GM13976 (cell line): ENCODE measurements at places on chromosomes 1 and 21.
A peak's percentile ranks its signal among the peaks of the same experiment; 100 is the strongest.

DNA sequence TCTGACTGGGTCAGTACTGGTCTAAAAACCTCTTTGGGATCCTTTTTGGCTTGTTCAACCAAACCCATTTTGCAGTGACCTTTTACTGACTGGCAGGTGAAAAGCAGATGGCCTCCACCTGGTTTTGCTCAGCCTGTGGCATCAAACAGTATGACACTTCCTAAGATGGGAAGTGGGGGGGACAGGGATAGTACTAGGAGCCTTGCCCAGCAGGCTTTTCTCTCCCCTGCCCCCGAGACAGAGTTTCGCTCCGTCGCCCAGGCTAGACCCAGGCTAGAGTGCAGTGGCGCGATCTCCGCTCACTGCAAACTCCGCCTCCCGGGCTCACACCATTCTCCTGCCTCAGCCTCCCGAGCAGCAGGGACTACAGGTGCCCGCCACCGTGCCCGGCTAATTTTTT, 18.3 kb downstream of the INTS3 start:
- DNase-seq = no peak

DNA sequence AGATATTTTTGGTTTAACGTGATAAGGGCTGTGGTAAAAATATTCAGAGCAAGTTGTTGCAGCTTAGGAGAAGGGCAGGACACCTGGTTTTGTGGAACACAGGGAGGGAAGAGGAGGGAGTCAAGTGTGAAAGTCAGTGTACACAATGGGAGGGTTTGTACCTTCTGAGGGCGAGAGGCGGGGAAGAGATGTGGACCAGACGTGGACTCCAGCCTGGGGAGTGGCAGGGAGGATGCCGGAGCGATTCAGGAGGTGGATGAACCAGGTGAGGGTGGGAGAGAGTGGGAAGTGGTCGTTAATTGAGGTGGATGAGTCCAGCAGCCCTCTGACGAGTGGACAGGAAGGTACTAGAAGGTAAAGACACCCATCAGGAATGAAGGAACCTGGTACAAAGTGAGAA, 52.2 kb upstream of the IRF2BP2 start:
- DNase-seq = no peak

- peak; percentile 64 for DNase-seq
Measured at GRCh38 chr1:175188936-175189335, 3.6 kb downstream of the KIAA0040 start.

DNA sequence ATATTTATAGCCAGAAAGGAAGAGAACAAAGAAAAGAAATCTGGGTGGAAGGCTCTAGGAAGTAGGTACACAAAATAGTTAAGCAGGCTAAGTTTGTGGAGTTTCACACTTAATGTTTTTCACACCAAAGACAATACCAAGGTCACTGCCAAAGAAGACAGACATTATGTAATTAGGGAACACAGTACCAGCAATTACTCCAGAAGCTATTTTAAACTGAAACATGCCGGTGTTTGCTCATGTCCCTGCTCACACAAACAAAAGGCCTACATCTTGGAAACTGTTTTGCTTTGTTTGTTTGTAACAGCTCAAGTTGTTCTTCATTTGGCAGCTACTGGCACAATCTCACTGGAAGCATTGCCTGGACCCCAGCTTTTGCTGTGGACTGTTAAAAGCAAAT, 88.5 kb upstream of the DAB1 start:
- no peak for DNase-seq

DNA sequence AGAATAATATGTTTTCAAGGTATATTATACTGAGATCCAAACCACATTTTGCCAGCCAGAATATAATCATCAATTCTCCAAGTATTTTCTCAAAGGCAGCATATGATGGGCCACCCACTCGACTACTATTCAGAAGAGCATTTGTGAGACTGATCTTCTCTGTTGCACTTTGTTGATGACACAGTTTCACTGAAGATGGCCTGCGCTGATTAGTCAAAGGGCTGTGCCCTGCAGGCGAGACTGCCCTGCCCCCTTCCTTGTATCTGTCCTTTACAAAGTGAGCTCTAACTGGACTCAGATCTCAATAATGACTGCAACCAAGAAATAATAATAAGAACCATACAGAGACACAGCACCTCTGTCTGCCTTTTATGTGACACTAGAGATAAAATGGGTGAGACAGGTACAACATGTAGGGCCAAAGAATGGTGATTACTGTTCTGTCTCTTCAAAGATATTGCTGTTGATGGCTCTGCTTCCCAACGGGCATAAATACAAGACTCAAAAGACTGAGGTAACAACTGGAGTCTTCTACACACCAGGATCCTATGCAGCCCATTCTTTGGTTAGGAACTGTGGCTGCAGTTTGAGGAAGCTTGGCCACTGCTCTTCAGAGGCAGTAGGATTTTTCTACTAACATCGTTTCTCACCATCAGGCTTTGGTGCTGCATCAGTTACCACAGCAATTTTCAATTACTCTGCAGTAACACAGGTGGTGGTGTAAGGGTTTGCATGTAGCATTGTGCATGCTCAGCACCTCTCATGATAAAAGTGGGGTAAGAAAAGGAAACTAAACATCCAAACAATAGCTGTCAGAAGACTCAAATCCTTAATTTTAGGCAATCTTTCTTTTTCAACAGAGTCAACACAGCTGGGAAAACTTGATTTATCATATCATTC, 481.1 kb downstream of the PTBP2 start:
- no peak for DNase-seq

DNA sequence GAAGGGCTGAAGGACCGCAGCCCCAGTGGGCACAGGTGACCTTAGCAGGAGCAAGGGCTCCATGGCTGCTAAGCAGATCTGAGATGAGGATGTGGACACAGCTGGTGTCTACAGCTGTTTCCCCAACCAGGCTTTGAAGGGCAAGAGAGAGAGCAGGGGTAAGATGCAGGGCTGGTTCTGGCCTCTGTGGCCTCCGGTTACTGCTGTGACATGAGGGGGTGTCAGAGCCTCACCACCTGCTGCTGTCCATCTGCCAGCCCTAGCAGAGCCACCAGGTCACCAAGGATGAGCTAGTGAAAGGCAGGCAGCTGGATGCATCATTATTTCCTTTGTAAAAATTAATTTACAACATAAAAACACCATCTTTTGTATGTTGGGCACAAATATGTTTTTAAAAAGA, 33.4 kb downstream of the OBSCN start:
- no peak for DNase-seq

- DNase-seq = no peak
Measured at GRCh38 chr1:202923533-202923932, 3.5 kb downstream of the KLHL12 start.

GRCh38 chr1:200072636-200073285, 45.3 kb downstream of the NR5A2 start:
- peak; percentile 30 for DNase-seq

GRCh38 chr21:46542588-46543124, 62.2 kb downstream of the S100B start:
- no peak for DNase-seq
